ENCODE measurements at places on chromosomes 4 and X.

- DNase-seq, result peak; percentile 16
Measured at GRCh38 chr4:42280327-42281095, 116.8 kb upstream of the SHISA3 start.

DNA sequence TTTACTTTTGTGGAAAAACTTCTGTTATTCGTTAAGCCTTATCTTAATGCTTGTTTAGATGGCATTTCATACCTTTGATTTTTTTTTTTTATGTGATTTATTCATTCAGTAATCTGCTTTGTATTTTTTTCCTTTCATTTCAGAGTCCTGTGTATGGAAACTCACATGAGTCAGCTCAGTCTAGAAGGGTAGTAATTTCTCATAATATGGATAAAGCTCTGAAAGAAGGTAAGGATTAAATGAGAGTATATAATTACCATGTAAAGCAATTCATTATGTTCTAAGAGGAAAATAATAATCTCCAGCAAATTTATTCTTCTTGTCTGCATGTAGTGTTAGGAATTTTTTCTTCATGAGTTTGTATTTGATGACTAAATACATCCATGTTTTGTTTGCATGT, 37.8 kb downstream of the SNX25 start:
- peak; percentile 31 for DNase-seq

DNA sequence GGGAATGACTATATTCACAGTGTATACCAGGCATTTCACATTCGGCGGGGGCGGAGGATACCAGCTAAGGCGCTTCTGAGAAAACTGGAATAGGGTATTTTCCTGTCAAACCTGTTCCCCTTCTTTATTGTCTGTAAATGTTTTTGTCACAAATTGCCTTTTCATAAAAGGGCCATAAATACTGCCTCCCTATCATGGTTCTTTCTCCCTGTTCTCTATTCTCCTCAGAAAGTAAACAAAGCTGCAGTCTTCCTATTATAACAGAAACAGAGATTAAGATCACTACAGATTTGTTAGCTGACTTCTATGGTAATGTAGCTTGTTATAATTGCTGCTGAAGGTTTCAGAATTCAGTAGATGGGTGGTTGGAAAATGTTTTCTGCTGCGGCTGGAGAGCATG, 32.2 kb downstream of the MID2 start:
- no peak for DNase-seq

- no peak for DNase-seq
Measured at GRCh38 chrX:149010853-149011224, 494.3 kb downstream of the IDS start.

GRCh38 chrX:104921584-104922205, 298.8 kb downstream of the TEX13A start:
- no peak for DNase-seq

DNA sequence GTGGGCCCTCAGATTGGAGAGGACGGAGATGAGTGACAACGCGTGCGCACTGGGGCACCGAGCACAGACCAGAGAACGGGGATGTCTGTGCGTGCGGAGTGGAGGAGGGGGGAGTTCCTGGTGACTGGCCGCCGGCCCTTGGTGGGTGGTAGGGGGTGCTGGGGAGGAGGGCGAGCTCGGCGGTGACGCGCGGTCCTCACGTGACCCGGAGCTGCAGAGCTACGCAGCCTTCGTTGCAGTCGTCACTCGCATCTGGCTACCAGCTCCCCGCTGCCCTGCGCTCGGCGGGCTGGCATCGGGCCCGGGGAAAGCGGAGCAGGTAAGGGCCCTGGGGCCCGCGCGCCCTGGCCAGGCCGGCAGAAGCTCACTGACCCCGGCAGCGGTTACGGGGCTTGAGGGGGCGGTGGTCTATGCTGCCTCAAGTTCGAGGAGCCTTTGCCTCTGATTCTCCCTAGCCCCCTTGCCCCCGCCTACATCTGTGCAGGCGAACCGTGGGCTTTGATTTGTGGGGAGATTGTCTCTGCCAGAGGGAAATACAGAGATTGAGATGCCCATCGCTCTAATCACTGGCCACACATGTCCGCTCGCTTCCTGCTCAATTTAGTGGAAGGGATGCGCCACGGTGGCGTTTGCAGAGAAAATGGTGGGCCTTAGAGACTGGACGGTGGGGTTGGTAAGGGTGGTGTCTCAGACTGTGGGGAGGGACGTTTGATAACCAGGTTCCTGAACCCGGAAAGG, at the start of gene ARMCX4:
Gene ARMCX4, plus strand, starts transcription at position 245 of the 738 bp plus-strand sequence. CDS start 3,134 bp downstream, outside the sequence.
- DNase-seq, result peak; percentile 60

- DNase-seq, result no peak
Measured at GRCh38 chr4:132770776-132771175, 378.3 kb upstream of the PCDH10 start.

DNA sequence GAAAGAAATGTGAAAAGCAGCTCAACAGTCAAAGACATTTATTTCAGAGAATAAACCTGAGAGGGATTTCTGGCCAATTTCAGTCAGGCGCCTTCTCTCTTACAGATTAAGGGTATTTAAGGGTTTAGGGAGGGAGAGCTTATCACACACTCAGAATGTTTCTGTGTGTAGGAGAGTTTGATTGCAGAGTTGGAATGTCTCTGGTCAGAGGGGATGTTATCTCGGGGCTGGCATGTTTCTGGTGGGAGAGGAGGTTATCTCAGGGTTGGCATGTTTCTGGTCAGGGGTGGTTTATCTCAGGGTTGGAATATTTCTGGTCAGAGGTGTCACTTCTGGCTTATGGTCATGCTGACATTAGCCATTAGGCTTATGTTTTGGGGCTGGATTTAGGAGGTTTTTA, 1920.5 kb upstream of the PCDH7 start:
- DNase-seq, result no peak

DNA sequence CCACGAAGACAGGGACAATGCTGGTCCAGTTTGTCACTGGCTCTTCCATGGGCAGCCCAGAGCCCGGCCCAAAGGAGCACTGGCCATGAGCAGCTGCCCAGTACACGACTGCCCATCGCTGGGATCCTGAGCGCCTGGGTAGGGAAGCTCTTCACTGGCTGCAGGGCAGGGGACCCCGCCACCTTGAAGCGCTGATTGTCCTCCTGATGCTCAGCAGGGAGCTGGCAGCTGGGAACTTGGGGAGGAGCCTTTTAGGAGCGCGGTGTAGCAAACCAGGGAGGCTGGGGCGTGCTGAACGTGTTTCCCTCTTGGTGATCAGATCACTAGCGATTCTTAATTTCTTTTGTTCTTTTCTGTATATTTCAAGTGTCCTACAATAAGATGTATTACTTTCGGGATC, 1.8 kb downstream of the L1CAM start:
- no peak for DNase-seq

- peak; percentile 15 for DNase-seq
Measured at GRCh38 chr4:16505726-16506125, 279.5 kb upstream of the TAPT1 start.

DNA sequence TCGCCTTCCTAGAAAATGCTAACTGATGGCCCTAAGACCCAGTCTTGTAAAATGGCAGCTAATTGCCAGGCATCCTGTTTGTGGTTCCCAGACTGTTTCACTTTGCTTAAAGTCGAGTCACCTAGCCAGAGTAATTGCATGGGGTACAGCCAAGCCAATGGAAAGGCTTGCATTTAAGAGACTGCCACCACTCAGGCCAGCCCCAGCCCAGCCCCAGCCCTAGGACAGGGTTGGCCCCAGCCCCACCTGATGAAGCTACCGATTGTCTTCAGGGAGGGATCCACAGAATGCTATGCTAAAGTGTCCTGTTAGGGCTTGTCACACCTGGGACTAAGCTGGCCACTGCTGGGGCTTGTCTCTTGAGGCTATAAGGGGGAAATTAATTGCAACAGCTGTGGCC, 194.6 kb upstream of the KLF3 start:
- DNase-seq, result no peak

DNA sequence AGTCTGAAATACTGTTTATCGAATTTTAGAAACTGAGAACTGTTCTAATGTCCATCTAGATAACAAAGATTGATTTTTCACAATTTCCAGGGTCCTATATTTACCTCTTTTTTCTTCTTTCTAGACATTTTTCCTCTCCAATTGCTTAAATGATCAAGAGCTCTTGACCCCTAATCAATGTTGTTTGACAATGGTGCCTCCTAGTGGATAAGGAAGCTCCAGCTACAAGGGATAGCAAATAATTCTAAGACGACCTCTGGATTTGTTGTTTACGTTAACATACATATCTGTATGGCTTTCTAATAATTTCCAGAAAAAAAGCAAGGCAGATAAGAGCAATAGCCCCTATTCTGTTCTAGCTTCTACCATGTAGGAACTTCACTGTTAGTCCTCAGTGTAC, 35.8 kb downstream of the GPR82 start:
- peak; percentile 23 for DNase-seq

- no peak for DNase-seq
Measured at GRCh38 chr4:151581570-151581969, 172.6 kb downstream of the FHIP1A start.

- no peak for DNase-seq
Measured at GRCh38 chr4:79747252-79747651, 325.8 kb downstream of the ANTXR2 start.

DNA sequence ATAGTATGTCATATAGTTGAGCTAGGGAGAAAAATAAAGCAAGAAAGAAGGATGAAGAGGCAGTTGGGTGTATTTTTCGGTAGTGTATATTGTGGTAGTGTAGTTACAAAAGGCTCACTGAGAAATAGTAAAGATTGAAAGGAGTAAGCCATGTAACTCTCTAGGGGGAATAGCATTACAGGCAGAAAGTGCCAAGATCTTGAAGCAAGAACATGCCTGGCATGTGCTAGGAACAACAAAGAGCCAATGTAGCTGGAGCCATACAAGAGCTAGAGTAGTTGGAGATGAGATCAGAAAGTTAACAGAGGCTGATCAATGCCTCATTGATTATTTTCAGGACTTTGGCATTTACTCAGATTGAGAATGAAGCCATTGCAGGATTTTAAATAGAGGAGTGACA, 3.0 kb downstream of the ABCE1 start:
- no peak for DNase-seq

DNA sequence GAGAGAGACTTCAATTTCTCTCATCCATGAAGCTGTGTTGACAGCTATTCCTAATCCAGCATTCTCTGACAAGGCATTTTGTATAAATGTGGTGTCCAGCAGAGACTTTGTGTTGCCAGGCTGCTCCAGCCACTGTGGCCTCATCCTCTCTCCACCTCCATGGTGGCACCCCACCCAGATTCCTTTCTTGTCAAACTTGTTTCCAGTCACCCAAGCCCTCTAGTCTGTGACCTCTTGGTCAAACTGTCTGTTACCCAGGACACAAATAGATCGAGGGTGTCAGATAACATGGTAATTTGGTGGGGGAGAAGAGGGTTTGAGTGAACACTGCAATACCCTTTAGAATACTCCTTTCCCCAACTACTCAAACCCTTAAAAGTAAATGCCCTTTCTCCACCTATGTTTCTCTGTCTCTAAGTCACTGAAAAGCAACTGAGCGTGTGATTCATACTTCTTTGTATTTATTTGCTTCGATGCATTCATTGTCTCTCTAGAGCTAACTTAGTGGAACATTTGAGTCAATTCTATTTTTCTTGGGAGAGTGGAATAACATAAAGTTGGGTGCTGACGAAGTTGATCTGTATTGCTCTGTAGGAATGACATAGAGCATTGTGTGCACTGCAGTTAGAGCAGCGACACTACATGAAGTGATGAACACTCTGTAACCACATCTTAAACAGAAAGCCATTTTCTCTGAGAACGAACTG, 13.7 kb downstream of the PITX2 start:
- DNase-seq, result no peak

DNA sequence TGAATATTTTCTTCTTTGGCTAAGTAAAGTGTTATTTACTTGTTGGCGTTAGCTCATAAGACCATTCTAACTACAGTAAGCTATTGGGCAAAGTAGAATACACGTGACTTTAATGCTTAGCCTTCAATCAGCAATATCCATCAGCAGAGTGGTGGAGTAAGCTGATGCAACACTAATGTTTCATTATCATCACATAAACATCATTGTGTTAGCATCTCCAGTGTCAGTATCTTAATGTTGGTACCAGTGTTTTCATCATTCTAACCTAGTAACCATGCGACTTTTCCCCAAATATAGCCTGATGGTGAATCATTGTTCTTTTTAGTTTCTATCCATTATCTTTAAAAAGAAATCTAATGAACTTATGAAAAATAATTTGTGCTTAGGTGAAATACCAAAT, 48.5 kb downstream of the APOOL start:
- peak; percentile 26 for DNase-seq
